Activated naive CD8-positive, alpha-beta T cell treated with anti-CD3 and anti-CD28 coated beads for 36 hours (primary cell): ENCODE measurements at places on chromosomes 6 and 20. TPM values are rescaled to one million over a fixed set of nuclear protein-coding genes. Genes with fewer than 3 reads are reported as not detected.

Gene CYP24A1
- total RNA-seq = not detected

Gene GJA10
- total RNA-seq = not detected

Gene MYB
- 37.2 TPM for total RNA-seq

Gene C6orf132
- total RNA-seq = 0.19 TPM

GRCh38 chr6:168193816-168194721 lies 115.1 kb upstream of the FRMD1 start:
- no peak for DNase-seq

GRCh38 chr6:161091972-161092701 lies 100.6 kb downstream of the MAP3K4 start:
- DNase-seq = no peak

DNA sequence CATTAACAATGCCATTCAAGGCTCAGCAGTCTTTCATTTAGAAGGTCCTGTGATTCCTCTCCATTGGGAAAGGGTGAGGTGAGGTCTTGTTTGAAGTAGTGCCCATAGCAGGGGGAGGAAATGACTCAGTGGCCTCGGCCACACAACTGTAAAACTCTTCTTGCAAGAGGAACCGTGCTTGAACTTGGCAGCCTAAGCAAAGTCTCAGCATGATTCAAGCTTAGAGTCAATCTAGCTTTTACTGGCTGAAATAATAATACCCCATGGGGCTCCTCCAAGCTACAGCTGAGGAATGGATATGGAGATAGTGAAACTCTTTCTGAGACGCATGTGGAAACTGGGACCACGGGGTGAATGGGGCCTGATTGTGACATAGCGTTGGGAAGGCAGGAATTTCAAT lies 428.2 kb downstream of the BMP2 start:
- no peak for DNase-seq

DNA sequence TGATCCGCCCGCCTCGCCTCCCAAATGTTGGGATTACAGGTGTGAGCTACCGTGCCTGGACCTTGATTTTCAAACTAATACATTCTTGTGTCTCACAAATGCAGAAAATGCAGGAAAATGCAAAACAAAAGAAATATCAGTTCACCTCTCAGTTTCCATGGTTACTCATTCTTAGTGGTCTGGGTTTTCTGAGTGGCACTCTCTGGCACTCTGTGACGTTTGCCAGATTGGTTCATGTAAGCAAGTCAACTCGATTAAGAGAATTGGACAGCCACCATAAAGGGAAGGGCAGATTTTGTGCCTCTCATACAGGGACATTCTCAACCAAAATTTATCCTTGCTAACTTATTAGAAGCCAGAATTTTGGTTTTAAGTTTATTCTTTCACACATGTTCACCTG lies 8.6 kb downstream of the CMTR1 start:
- DNase-seq = no peak

- no peak for DNase-seq
Observed at GRCh38 chr20:62820208-62820961, 3.5 kb downstream of the COL9A3 start.

- DNase-seq = no peak
Observed at GRCh38 chr6:62519574-62519973, 233.5 kb upstream of the KHDRBS2 start.

- DNase-seq = no peak
Observed at GRCh38 chr6:40611912-40612311, 24.7 kb upstream of the LRFN2 start.

- DNase-seq = no peak
Observed at GRCh38 chr20:10519361-10520046, 84.4 kb downstream of the SLX4IP start.
